Psoas muscle (tissue), 8 donors: ENCODE measurements at places on chromosomes 7 and 10. TPM values are rescaled to one million over a fixed set of nuclear protein-coding genes. Genes with fewer than 3 reads are reported as not detected.

ABCB4 gene
- total RNA-seq = 4.0 TPM

TAC1 gene
- not detected for total RNA-seq

CREM gene
- 39.2 TPM for total RNA-seq

CDK14 gene
- 12.3 TPM for total RNA-seq

KIF11 gene
- total RNA-seq = 0.21 TPM

AKR1C2 gene
- 982 TPM for total RNA-seq

ADARB2 gene
- total RNA-seq = 0.15 TPM

NPFFR1 gene
- not detected for total RNA-seq

PSMC2 gene
- total RNA-seq = 244 TPM

CLEC5A gene
- 1.2 TPM for total RNA-seq

HKDC1 gene
- total RNA-seq = not detected

PTF1A gene
- total RNA-seq = not detected

PSMG3 gene
- total RNA-seq = 14.2 TPM

SPOCK2 gene
- total RNA-seq = 1.8 TPM

AS3MT gene
- total RNA-seq = 1.8 TPM

SNX8 gene
- 25.1 TPM for total RNA-seq

MALRD1 gene
- total RNA-seq = 0.39 TPM

CLCN1 gene
- total RNA-seq = 3.6 TPM

SH2D4B gene
- not detected for total RNA-seq

MYL10 gene
- not detected for total RNA-seq

KCP gene
- total RNA-seq = 0.34 TPM

CFAP58 gene
- 0.74 TPM for total RNA-seq

VSTM2A gene
- not detected for total RNA-seq

ELFN1 gene
- total RNA-seq = 0.46 TPM

PRTFDC1 gene
- 0.42 TPM for total RNA-seq

CRTAC1 gene
- total RNA-seq = 0.07 TPM

FOXI2 gene
- not detected for total RNA-seq

HOXA5 gene
- 6.6 TPM for total RNA-seq

KNDC1 gene
- total RNA-seq = 0.10 TPM

ANAPC16 gene
- 110 TPM for total RNA-seq

PIK3CG gene
- 0.74 TPM for total RNA-seq

UNCX gene
- total RNA-seq = not detected

ZDHHC4 gene
- total RNA-seq = 60.1 TPM

IFIT1B gene
- not detected for total RNA-seq

SORBS1 gene
- 145 TPM for total RNA-seq

BUD23 gene
- total RNA-seq = 50.4 TPM

RBM20 gene
- 14.2 TPM for total RNA-seq

PLXNA4 gene
- total RNA-seq = 2.5 TPM

FBXL13 gene
- total RNA-seq = 0.52 TPM

RNF148 gene
- not detected for total RNA-seq

POLR2J2 gene
- total RNA-seq = 3.8 TPM

FANK1 gene
- not detected for total RNA-seq

UBE2D4 gene
- 67.1 TPM for total RNA-seq

IQUB gene
- 0.32 TPM for total RNA-seq
